ENCODE measurements at places on chromosomes 1 and 21. TPM values are rescaled to one million over a fixed set of nuclear protein-coding genes. Genes with fewer than 3 reads are reported as not detected.

GRCh38 chr21:35905096-35905962 is 155.0 kb downstream of the SETD4 start:
- no peak for DNase-seq

- DNase-seq, result no peak
Measured at GRCh38 chr1:213947200-213947801, 40.5 kb upstream of the PROX1 start.

PROK1 gene
- total RNA-seq, result 0.66 TPM

DNA sequence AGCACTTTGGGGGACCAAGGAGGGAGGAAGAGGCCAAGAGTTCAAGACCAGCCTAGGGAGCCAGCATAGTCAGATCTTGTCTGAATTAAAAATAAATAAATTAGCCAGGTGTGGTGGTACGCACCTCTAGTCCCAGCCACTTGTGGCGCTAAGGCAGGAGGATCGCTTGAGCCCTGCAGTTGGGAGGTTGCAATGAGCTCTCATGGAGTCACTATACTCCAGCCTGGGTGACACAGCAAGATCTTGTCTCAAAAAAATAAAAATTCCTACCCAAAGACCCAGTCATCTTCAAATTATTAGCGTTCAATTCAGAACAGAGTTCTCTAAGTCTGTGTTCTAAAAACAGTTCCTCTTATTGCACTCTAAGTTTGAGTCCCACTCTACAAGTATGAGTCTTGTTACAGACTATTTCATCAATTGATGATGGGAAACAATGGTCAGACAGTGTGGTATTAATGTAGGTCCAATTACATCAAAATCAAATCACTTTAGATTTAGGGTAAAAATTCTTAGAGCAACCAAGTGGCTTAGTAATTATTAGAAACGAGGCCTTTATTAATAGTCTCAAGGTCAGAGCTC is 6.9 kb downstream of the FOXJ3 start:
- no peak for DNase-seq

DNA sequence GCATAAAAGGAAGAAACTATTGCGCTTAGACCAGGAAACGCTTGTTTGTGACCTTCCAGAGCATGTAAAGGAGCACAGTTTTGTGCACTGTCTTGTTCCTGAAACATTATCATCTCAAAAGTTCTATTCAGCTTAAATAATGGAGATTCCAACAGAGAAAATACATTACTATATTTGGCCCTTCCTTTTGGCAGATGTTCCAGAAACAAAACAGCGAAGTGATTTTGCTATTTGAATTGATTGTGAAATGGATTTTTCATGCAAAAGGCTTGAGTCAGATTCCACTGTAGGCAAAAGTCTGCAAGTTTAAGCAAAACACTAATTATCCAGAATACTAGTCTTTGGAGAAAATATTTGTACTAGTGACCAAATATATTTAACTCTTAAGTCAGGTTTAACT is 80.3 kb upstream of the PTBP2 start:
- no peak for DNase-seq

DNA sequence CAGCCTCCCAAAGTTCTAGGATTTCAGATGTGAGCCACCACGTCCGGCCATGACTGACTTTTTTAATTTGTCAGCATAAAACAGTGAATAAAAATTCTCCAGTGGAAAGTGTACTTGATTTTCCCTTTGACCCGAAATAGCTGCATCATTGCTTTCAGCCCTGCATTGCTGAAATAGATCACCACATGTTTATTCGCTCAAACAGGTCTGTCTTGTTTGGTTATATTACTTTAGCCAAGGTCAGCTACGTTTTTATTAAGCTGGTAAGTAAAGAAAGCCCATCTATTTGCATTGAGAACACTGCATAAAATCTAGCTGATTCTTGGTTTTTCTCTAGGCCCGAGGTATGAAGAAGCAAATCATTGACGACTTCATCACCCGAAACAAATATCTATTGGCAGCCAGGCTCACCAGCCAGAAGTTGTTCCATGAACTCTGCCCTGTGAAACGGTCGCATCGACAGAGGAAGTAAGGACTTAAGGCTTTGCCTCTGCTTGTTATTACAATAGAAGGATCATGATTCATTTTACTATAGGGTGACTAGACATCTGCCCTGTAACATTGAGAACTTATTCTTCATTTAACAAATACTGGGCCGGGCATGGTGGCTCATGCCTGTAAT is 25.6 kb downstream of the AGMAT start:
- DNase-seq, result no peak

PHC2 gene
- total RNA-seq, result 72.1 TPM

- no peak for DNase-seq
Measured at GRCh38 chr1:223175032-223175431, 32.0 kb upstream of the TLR5 start.

All from dorsolateral prefrontal cortex (tissue), 122 donors.